ENCODE measurements at places on chromosomes 6 and 20.
A peak's percentile ranks its signal among the peaks of the same experiment; 100 is the strongest.

DNA sequence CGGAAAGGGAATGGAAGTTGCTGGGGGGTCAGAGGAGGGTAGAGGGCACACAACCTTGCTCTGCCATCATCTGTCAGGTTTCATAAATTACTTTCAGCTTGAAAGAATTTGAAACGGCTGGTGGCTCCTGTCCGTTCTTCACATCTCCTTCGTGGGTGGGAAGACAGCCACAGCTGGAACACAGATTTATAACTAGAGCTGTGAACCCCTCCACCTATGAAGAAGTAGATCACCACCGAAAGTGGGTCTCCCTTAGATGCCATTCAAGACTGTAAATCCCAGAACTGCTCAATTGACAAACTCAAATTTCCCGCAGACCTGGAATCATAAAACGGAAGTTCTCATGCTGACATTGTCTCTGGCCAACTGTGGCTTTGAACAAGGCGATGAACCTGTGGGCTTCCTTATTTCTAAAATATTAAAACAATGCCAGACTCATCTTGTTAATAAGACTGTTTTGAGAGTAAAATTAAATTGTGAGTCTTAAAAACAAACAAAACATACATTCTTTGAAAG is 65.3 kb downstream of the BTBD3 start:
- DNase-seq = no peak

DNA sequence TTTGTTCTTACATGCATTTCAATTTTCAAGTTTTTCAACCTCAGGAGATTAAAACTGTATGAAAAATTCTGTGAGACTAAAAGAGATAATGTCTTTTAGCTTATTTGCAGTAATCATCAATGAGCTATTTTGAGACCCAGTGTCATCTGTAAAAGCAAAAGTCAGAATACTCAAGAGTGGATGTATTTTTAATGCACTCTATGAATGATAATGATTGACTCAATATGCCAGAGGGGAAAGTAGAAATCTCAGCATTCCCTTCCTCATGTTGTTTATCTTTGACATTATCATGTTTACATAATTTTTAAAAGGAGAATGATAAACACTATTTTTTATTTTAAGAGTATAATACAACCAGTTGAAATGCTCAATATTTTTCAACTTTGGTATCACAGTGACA is 162.1 kb downstream of the MMUT start:
- no peak for DNase-seq

DNA sequence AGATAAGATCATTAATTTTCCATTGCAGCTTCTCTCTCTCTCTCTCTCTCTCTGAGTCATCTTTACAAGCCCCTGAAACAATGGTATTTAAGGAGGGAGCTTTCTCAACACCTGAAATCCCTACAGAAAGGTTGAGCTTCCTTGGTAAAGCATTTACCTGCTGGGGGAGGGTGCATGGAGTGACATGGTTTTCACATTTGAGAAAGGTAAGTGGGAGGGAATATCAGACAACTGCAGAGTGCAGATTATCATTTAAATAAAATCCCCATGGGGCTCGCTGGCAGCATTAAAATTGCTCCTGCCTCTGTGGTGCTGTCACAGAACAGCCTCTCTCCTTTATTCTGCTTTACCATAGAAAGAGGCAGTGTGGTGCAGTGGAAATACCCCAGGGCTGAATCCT is 10.3 kb upstream of the PDYN start:
- DNase-seq = no peak

DNA sequence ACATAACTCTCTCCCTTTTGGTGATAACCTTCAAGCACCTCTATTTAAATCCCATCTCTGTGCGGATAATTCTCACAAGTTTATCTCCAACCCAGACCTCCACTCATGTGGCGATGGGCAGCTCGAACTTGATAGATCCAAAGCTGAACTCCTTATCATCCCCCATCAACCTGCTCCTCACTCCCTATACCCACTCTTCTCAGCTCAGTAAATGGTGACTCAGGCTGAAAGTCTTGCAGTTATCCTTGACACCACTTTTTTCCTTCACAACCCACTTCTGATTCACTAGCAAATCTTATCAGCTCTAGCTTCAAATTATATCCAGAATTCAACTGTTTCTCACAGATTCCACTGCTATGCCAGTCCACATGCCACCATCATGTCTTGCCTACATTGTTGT is 155.3 kb upstream of the STXBP5 start:
- no peak for DNase-seq

DNA sequence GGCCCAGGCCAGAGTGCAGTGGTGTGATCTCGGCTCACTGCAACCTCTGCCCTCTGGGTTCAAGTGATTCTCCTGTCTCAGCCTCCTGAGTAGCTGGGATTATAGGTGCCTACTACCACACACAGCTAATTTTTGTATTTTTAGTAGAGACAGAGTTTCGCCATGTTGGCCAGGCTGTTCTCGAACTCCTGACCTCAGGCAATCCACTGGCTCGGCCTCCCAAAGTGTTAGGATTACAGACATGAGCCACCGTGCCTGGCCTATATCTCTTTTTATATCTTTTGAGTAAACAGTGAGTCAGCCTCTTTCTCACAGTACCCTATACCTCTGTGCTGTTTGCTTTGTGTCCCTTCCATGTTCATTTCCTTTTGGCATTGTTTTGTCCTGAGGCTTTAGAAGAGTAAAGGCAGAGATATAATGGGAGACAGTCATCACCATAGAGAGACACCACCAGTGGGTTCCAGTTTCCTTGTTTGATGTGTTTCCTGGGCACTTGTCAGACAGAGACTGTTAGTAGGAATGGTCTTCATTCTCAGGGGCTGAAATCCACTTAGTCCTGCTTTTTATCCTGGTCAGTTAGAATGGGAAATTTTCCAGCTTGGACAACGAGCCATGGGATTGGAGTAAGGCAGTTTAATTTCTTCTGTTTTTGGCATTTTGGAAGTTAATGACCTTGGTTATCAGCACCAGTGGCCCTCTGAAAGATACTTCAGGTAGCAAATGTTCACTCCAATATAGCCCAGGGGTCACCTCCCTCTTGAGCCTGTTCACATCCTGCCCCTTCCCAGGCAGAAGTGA is 32.2 kb upstream of the ASXL1 start:
- peak; percentile 72 for DNase-seq

DNA sequence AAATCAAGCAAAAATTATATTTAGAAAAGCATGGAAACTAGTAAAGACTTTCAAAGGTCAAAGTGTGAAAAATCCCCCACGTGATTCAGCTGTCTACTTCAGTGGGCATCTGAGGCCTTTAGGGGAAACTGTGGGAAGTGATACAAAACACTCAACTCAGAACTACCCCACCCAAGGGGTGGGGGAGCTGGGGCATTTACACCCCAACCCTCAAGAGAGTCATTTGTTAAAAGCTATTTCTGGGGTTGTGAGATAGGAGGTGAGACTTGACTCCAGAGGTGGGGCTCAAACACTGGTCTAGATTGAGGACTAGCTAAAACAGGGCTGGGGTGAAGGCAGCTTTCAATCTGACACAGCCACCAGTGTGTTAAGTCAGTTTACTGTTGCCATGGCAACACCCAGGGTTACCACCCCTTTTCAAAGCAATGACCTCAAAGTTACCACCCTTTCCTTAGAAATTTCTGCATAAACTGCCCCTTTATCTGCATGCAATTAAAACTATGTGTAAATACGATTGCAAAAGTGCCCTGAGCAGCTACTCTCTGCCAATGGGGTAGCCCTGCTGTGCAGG is 9.9 kb upstream of the GTSF1L start:
- DNase-seq = no peak

DNA sequence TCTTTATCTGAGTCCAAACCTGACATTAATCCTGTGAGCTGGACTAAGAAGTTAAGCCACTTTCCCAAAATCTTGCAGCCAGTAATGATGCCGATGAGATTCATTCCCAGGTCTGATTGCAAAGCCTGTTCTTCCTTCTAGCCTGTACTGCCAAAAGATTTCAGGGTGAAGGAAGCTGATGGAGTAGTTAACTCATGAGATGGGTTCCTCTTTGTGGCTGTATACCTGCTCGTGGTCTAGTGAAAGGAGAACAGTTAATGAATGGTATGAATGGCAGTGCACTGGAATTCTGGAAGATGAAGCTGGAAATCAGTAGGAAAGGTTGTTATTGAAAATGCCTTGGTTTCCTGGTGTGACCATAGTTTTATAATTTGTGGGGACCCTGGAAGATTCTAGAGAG is 112.0 kb downstream of the FYN start:
- no peak for DNase-seq

GRCh38 chr6:6995328-6995727 is 112.4 kb upstream of the RREB1 start:
- DNase-seq = no peak

- no peak for DNase-seq
Observed at GRCh38 chr6:92930171-92930570, 489.2 kb downstream of the EPHA7 start.

DNA sequence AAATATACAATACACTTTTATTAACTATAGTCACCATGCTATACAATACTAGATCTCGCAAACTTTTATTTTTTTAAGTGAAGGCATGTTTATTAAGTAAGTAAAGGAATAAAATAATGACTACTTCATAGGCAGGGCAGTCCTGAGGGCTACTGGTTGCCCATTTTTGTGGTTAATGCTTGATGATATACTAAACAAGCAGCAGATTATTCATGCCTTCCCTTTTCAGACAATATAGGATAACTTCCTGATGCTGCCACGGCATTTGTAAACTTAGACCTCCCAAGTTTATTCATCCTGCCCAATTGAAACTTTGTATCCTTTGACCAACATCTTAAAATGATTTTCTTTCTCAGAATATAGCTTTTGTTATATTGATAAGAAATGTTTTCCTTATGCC is 24.7 kb upstream of the HIVEP1 start:
- DNase-seq = no peak

DNA sequence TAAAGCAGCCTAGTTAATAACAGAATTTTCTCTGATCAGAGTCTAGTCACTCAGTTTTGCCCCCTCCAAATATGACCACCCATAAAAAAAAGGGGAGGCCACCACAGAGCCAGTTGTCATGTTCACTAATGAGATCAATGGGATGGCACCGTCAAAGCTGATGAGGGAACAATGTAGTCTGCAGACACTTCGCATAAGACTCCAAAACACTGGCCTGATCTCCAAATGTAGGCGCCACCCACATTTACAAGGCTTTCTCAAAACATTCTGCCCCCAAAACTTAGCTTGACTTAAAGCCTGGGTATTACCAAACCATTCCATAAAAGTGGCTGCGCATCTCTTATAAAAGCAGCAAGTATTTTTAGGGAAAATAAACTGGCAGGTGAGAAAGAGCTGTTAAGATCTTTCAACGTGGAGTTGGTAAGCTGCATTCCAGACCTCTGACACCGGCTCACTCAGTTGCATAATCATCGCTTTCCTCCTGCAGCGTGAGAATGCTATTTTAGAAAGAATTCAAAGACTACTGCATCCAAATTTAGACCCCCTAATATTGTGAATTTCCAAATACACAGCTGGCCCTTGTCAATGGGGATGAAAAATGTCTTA is 59.3 kb downstream of the TBC1D7 start:
- DNase-seq = peak; percentile 19

GRCh38 chr20:52178691-52179090 is 12.9 kb downstream of the ZFP64 start:
- no peak for DNase-seq

DNA sequence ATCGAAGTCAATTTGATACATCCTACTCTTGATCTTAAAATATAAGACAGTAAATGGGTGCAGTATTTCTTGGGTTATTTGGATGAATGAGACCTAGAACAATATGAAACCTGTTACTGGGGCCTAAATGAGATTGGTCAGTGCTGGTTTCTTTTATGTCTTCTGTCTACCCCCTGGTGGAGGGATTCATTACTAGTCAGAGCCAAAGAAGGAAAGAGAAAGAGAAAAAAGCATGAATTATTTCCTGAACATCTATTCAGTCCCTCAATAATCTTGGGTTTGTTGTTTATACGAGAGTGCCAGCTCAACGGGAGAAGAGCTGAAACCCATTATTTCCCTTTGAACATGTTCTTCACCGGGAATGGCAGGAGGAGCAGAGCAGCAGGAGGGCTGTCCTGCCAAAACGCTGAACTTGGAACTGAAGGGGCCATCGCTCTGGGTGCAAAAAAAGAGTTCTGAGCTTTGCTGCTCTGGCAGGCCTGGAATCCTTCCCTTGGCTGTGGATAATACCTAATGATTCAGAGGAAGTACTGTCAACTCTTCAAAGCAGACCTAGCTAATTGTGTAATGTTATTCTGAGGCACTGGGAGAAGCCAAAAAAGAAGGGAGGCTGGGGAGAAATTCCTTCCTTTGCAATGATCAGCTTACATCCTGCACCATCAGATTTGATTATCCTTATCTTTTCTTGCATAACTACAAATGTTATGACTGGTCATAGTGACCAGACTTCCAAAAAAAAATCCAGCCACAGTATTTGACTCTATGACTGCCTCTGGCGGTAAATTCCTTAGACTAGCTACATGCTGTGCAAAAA is 72.0 kb downstream of the BLOC1S5 start:
- peak; percentile 31 for DNase-seq

GRCh38 chr6:30885999-30886896 is 1.9 kb downstream of the DDR1 start:
- peak; percentile 74 for DNase-seq
